ENCODE measurements at places on chromosomes 11 and 22. TPM values are rescaled to one million over a fixed set of nuclear protein-coding genes. Genes with fewer than 3 reads are reported as not detected.

CHID1 gene
- 45.5 TPM for total RNA-seq

- no peaks in the 10 kb centered on the region for H3K4me1 ChIP-seq
- H3K27ac ChIP-seq = no peak overlapping the region
- H3K4me3 ChIP-seq = no peak overlapping the region
These were observed 42.1 kb upstream of the ALX4 start for GRCh38 chr11:44351898-44352498.

XKR3 gene
- total RNA-seq = not detected

PRR5L gene
- total RNA-seq = 7.3 TPM

RAB3IL1 gene
- total RNA-seq = not detected

- H3K36me3 ChIP-seq = no peaks in the 10 kb centered on the region
- H3K27me3 ChIP-seq = no peaks in the 10 kb centered on the region
- no peak overlapping the region for H3K27ac ChIP-seq
These were observed 218.4 kb downstream of the ADAMTS15 start for GRCh38 chr11:130666781-130667251.

GRCh38 chr22:30602049-30602448, 4.9 kb upstream of the TCN2 start:
- peak; percentile 35 for DNase-seq
- no peak overlapping the region for H3K4me3 ChIP-seq
- H3K27me3 ChIP-seq = peaks cover 1% of the 10 kb centered on the region
- peaks cover 16% of the 10 kb centered on the region for H3K4me1 ChIP-seq
- H3K27ac ChIP-seq = no peak overlapping the region

GRCh38 chr11:115085461-115086210, 407.3 kb downstream of the NXPE2 start:
- no peaks in the 10 kb centered on the region for H3K27me3 ChIP-seq
- no peak overlapping the region for H3K27ac ChIP-seq
- H3K4me3 ChIP-seq = no peak overlapping the region
- H3K4me1 ChIP-seq = no peaks in the 10 kb centered on the region

MRGPRE gene
- total RNA-seq = not detected

OR8D4 gene
- not detected for total RNA-seq

GRCh38 chr11:120219938-120220746, 9.3 kb downstream of the OAF start:
- H3K27me3 ChIP-seq = peaks cover 7% of the 10 kb centered on the region
- H3K4me3 ChIP-seq = no peak overlapping the region
- DNase-seq = no peak
- no peaks in the 10 kb centered on the region for H3K36me3 ChIP-seq

DNA sequence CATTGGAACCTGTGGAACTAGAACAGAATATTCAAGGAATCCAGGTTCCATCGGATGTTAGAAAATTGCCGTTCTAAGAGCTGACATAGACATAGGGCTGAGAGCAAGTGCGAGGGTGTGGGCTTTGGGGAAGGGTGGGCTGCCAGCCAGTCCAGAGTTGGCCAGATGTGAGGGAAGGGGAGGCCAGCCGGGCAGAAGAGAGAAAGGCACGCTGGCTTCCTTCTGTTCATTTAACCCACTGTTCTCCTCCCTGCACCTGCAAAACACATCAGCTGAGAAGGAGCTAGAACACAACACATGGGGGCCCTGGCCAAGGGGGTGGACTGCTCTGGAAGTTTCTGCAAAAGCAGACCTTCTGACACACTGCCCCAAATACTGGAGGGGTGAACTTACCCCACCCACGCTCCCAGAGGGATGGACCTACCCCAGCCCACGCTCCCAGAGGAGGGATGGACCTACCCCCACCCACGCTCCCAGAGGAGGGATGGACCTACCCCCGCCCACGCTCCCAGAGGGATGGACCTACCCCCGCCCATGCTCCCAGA, 98.0 kb downstream of the SHANK2 start:
- H3K27ac ChIP-seq = no peak overlapping the region
- H3K27me3 ChIP-seq = peaks cover 4% of the 10 kb centered on the region
- H3K4me3 ChIP-seq = no peak overlapping the region
- no peaks in the 10 kb centered on the region for H3K36me3 ChIP-seq
- no peak for DNase-seq
- H3K4me1 ChIP-seq = no peaks in the 10 kb centered on the region

- no peak overlapping the region for H3K27ac ChIP-seq
- H3K4me1 ChIP-seq = no peaks in the 10 kb centered on the region
- peaks cover 2% of the 10 kb centered on the region for H3K27me3 ChIP-seq
- H3K4me3 ChIP-seq = no peak overlapping the region
- no peak for DNase-seq
These were observed 67.7 kb downstream of the SNX19 start for GRCh38 chr11:130848361-130849214.

CST6 gene
- not detected for total RNA-seq

UBQLNL gene
- 0.25 TPM for total RNA-seq

SUSD2 gene
- total RNA-seq = 1.1 TPM

DNA sequence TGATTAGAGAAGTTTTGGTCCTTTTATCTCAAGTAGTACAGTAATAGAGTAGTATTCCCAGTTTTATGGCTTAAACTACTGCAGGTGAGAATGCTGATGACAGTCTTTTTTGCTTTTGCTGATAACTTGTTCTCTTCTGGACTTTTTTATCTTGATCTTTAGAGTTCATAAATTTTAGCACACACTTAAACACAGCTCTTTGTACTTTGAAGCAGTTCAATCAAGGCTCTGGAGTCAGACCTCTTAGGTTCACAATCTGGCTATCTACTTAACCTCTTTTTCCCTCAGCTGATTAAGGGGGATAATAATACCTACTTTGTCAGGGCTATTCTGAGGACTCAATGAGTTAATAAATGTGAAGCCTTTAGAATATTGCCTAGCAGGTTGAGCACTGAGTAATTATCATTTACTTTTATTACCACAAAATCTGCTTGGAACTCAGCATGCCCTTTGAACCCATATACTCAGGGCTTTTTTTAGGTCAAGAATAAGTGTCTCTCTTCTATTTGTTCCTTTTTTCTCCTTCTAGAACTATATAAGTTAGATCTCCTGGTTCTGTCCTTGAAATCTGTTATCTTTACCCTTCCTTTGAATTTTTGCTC, 51.9 kb downstream of the CSTF3 start:
- no peak overlapping the region for H3K4me3 ChIP-seq
- peaks cover 11% of the 10 kb centered on the region for H3K36me3 ChIP-seq
- no peak for DNase-seq
- no peaks in the 10 kb centered on the region for H3K27me3 ChIP-seq
- H3K27ac ChIP-seq = no peak overlapping the region
- H3K4me1 ChIP-seq = no peaks in the 10 kb centered on the region

FAM76B gene
- total RNA-seq = 71.2 TPM

DNA sequence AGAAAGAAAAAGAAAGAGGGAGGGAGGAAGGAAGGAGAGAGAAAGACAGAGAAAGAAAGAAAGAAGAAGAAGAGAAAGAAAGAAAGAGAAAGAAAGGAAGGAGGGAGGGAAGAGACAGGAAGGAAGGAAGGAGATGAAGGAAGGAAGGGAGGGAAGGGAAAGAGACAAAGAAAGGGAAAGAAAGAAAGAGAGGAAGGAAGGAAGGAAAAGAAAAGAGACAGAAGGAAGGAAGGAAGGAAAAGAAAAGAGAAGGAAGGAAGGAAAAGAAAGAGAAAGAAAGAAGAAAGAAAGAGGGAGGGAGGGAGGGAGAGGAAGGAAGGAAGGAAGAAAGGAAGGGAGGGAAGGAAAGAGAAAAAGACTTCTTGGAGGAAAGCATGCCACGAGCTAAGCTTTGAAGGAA, 19.1 kb downstream of the POU2AF2 start:
- DNase-seq = no peak
- H3K36me3 ChIP-seq = no peaks in the 10 kb centered on the region
- H3K27me3 ChIP-seq = peaks cover 32% of the 10 kb centered on the region
- peaks cover 2% of the 10 kb centered on the region for H3K4me1 ChIP-seq
- H3K4me3 ChIP-seq = no peak overlapping the region
- H3K27ac ChIP-seq = no peak overlapping the region

PGR gene
- not detected for total RNA-seq

DNA sequence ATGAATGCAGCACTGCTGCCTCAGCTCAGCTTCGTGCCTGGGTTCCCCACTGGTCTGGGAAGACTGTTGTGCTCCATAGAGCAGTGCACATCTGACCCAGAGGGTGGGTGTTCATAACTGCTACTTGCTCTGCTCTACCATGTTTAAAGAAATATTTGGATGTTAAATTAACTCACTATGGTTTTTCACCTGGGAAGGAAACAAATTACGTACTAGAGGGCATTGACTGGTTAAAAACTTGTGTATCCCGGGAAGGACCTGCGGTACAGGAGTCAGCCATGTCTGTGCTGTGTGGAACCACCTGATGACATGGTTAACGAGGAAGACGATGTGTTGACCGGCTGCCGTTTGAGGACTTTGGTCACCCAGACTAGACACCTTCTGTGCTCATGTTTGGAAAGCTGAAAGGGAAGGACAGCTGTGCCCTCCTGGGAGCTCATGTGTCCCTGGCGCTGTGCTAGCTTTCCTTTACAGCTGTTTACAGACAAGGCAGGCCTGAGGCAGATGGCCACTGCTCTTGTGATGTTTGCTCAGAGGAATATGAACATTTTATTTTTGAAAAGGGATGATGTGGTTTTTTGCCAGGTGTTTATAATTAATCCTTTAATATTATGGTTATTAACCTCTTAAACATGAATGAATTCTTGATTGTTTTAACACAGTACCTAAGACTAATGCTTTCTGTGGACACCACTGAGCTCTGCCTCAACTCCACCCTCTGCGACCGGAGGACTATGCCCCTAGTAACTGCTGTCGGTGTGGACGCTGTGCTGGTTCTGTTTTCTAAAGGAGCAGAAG, 14.3 kb upstream of the AIFM3 start:
- peaks cover 39% of the 10 kb centered on the region for H3K36me3 ChIP-seq
- H3K4me3 ChIP-seq = no peak overlapping the region
- no peak for DNase-seq
- H3K27me3 ChIP-seq = peaks cover 13% of the 10 kb centered on the region
- H3K27ac ChIP-seq = peak overlapping the region; percentile 0

DNA sequence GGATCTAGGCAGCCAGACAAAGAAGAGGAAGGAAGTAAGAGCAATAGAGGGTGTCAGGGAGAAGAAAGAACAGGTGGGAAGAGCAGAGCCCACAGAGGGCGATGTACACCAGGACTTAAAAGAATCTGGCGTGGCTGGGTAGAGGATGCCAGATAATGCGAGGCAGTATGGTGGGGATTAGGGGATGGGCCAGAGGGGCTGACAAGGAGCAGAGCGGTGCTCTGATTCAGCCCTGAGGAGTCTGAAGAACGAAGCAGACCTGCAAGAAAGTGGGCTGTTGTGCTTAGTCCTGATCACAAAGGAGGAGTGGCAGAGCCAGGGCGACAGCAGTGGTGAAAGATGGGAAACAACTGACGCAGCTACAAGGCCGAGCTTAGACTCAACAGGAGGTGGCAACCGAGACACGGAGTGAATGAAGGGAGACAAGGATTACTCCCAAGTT, 163.7 kb downstream of the LARGE1 start:
- DNase-seq = no peak
- no peak overlapping the region for H3K27ac ChIP-seq
- no peaks in the 10 kb centered on the region for H3K36me3 ChIP-seq
- no peaks in the 10 kb centered on the region for H3K27me3 ChIP-seq

- no peaks in the 10 kb centered on the region for H3K4me1 ChIP-seq
- no peak overlapping the region for H3K27ac ChIP-seq
- no peaks in the 10 kb centered on the region for H3K36me3 ChIP-seq
These were observed 14.6 kb upstream of the P2RY6 start for GRCh38 chr11:73257342-73258103.

MRGPRD gene
- total RNA-seq = not detected

DNA sequence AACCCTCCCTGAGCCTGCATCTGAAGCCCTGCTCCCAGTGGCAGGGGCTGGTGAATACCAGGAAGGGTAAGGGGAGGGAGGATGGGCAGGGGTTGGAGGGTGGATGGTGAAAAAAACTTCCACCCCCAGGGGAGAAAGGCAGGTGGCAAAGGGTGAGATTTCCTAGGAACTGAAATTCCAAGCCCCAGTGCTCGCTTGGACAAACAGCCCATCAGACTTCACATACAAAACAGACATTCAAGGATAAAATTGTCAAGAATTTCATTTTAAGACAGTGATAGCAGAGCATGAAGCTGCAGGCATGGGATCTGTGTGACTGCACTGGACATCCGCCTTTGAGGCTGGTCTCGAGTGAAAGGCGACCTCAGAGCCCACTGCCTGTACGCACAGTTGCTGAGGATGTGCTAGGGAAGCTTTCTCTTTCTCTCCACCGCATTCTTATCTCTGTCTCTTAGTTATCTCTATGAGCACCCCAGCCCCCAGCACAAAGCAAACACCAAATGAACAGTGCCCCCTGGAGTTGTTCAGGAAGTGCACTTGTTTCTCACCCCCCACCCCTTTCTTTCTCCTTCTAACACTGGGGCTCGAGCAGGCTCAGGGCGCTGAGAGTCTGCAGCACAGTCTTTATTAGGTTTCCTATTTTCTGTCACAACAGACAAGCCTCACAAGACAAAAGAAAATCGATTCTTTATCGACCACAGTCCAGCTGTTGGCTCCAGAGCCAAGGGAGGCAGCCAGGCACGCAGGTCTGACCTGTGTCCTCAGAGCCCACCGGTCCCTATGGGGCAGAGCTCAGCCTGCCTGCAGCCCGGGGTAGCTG, 237.3 kb upstream of the NCAM1 start:
- no peaks in the 10 kb centered on the region for H3K36me3 ChIP-seq
- peaks cover 4% of the 10 kb centered on the region for H3K27me3 ChIP-seq
- no peak overlapping the region for H3K27ac ChIP-seq
- DNase-seq = no peak

DNA sequence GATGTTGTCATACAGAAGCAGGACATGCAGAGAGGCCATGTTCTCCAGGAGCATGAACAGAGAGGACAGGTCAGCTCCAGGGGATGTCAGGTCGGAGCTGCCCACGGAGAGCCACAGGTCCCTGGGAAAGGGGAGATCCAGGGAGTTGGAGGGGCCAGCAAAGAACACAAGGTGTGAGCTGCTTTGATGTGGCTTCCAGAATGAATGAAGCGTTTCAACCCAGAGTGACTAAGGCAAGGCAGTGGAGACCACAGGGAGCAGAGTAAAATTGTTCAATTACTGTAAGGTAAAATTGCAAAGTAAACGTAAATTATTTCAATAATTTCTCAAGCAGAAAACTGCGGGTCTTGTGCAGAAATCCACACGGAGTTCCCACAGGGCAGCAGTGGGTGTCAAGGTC, 5.6 kb upstream of the SCGB2A1 start:
- no peak for DNase-seq
- H3K27me3 ChIP-seq = peaks cover 15% of the 10 kb centered on the region
- H3K27ac ChIP-seq = no peak overlapping the region
- H3K4me3 ChIP-seq = no peak overlapping the region
- H3K36me3 ChIP-seq = no peaks in the 10 kb centered on the region

SYNGR1 gene
- 0.42 TPM for total RNA-seq

- no peak overlapping the region for H3K27ac ChIP-seq
- H3K27me3 ChIP-seq = no peaks in the 10 kb centered on the region
- DNase-seq = no peak
- H3K4me3 ChIP-seq = no peak overlapping the region
These were observed 918.8 kb upstream of the CHORDC1 start for GRCh38 chr11:91141655-91142054.

- no peaks in the 10 kb centered on the region for H3K27me3 ChIP-seq
- no peak for DNase-seq
- H3K36me3 ChIP-seq = peaks cover 37% of the 10 kb centered on the region
- peaks cover 61% of the 10 kb centered on the region for H3K4me1 ChIP-seq
These were observed 89.7 kb downstream of the FAM76B start for GRCh38 chr11:95699631-95700470.

GRCh38 chr22:32600147-32600546, 125.5 kb downstream of the FBXO7 start:
- H3K36me3 ChIP-seq = no peaks in the 10 kb centered on the region
- no peak overlapping the region for H3K4me3 ChIP-seq
- H3K27me3 ChIP-seq = no peaks in the 10 kb centered on the region
- H3K4me1 ChIP-seq = no peaks in the 10 kb centered on the region
- H3K27ac ChIP-seq = no peak overlapping the region

- H3K4me3 ChIP-seq = no peak overlapping the region
- no peaks in the 10 kb centered on the region for H3K4me1 ChIP-seq
- H3K27me3 ChIP-seq = peaks cover 29% of the 10 kb centered on the region
- no peaks in the 10 kb centered on the region for H3K36me3 ChIP-seq
- no peak for DNase-seq
These were observed 69.1 kb upstream of the MYOD1 start for GRCh38 chr11:17650127-17650911.

Data from activated CD4-positive, alpha-beta T cell treated with anti-CD3 and anti-CD28 coated beads, Interleukin-2, amount 10 ng/mL, durations not matched to agents 7 days and 5 days (primary cell).